ENCODE measurements at places on chromosomes 3 and 15.
A peak's percentile ranks its signal among the peaks of the same experiment; 100 is the strongest.

- no peak for DNase-seq
These were observed 29.3 kb downstream of the PIGB start for GRCh38 chr15:55348281-55348778.

GRCh38 chr3:41845826-41846225 is 116.1 kb downstream of the ULK4 start:
- DNase-seq: no peak

GRCh38 chr15:68499620-68500312 is 67.8 kb upstream of the ITGA11 start:
- no peak for DNase-seq

GRCh38 chr3:56833022-56833421 is 31.3 kb upstream of the ARHGEF3 start:
- DNase-seq: no peak

DNA sequence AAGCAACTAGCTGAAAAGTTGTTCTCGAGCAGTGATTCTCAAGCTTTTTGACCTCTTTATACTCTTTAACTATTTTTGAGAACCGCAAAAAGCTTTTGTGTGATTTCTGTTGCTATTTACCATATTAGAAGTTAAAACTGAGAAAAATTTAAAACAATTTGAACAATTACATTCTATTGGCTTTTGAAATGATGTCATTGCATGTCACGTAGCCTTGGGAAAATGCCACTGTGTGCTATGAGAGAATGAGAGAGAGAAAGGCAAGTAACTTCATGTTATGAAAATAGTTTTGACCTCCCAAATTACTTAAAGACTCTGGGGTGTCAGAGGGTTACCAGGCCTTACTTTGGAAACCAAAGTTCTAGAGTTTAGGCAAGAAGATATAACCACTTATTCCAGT is 8.0 kb downstream of the USP13 start:
- DNase-seq: no peak

DNA sequence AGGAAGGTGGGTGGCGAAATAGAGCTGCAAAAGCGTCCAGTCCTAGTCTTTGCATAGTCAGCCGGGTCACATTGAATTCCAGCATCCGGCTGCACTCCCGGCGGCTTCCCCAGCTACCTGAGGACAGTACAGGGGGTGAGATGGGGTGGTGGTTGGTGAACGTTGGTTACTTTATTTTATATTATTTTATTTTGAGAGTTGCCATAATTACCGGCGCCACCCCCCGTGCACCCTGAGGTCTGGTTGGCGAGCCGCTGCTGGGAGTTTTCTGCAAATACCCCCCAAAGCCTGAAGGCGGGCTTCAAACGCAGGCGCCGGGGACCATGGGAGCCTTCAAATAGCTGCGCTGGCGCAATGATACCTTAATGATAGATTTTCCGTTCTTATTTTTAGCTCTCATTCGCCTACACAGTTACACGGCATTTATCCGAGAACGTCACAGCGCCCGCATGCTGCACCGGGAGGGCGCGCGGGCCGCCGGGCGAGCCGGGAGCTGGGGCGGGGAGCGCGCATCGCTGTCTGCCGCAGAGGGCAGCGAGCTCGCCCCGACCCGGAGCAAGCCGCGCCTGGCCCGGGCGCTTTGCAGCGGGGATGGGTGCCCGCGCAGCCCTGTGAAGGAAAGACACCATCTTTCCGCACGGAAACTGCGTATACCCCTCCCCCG is 756 bp upstream of the RASGRF1 start:
- DNase-seq: peak; percentile 18

- DNase-seq: no peak
These were observed 43.6 kb downstream of the RASA2 start for GRCh38 chr3:141530415-141530768.

DNA sequence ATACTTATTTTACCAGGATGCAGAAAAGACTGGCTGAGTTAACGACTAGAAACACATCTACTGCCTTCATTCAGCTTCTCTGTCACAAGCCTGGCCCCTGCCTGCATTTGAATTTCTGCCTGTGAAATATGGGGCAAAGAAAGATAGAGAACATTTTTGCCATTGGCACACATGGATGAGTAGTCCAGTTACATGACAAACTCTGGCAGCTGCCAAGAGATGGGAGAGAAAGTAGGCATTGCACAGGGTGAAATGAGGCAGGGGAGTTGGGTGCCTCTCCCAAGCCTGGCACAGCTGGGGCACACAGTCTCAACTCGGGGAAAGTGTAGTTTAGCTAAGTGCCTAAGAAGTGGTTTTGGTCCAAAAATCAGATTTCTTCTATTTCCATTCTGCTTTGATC is 24.0 kb downstream of the ANXA2 start:
- DNase-seq: no peak

DNA sequence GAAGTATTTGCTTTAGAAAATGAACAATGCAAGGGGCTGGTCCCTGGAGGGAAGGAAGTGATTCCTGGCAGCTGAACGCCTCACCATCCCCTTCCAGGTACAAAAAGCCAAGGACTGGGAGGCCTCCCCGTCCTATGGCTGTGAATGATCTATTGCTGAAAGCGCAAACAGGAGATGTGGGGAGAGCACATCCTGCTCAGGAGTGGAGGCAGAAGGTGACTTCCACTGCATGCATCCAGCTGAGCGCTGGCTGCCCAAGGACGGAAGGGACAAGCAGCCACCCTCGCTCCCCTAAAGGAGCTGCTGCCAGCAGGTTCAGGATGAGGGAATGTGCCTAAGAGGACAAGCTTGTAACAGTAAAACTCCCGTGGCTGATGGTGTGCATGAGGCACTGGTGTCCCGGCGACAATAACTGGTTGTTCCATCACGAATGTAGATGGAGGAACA is 41.4 kb downstream of the ABTB1 start:
- DNase-seq: no peak

GRCh38 chr3:129398803-129399144 is 29.7 kb downstream of the EFCAB12 start:
- DNase-seq: peak; percentile 26

DNA sequence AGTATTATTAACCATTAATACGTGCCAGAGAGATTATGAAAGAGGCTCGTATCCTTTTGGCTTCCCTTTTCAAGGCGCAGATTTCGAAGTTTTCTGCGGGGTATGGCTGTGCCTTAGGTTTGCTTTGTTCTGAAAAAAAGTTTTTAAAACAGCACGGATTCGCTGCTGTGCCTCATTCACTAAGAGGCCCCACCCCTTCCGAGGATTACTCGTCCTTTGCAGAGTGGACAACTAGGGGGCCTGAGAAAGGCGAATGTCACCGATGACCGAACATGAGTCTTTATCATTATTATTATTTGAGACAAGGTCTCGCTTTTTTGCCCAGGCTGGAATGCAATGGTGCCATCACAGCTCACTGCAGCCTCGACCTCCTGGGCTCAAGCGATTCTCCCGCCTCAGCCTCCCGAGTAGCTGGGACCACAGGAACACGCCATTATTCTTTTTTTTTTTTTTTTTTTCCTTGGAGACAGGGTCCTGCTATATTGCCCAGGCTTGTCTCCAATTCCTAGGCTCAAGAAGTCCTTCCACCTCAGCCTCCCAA is 684 bp upstream of the RPS27L start:
- DNase-seq: peak; percentile 69

DNA sequence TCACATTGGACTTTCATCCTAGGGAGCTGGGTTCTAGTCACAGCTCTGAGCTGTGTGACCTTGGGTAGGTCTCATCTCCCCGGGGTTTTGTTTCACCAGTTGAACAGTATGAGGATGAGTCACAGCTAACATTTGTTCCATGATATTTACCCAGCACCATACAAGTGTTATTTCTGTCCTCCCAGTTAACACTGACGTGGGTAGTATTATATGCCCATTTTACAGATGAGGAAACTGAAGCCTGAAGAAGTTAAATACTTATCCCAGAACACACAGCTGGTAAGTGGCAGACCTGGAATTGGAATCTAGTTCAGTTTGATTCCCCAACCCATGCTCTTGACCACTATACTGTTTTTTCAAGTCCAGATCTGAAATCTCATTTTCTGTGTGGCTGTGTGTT is 908 bp upstream of the RARB start:
- DNase-seq: no peak

DNA sequence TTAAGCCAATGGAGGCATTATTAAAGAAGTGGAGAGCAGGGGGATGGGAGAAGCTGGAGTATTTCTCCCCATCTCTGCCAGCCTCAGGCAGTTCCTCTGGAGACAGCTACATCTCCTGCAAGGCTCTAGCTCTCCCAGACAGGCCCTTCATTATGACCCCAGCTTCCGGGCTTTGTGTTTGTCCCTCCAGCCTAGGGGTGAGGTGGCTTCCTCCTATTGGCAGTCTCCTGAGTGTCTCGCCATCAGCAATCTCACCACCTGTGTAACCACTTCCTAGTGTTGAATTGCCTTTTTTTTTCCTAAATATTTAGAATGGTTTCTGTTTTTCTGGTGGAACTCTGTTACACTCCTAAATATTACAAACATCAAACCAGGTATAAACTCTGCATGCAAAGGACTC is 122.3 kb downstream of the FAM174B start:
- DNase-seq: no peak

- no peak for DNase-seq
These were observed 41.1 kb upstream of the CHRNB4 start for GRCh38 chr15:78682004-78682651.

DNA sequence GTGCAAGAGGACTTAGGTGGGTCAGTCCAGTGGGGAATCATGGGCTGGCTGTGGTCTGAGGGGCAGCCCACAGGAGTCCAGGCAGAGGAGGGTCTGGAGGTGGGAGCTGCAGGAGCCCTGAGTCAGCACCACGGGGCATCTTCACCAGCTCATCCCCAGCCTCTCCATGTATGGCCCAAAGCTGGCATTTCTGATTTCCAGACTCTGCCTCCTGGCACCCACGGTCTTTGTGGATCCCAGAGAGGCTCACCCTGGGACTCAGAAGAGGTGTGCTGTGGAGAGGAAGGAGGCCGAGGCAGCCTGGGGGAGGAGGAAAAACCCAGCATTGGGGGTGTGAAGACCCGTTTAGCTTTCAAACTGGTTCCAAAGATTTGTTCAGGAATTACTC is 64.5 kb upstream of the KLF13 start:
- no peak for DNase-seq

Measured in GM12865 (cell line).